ENCODE measurements at places on chromosomes 7 and 10.
A peak's percentile ranks its signal among the peaks of the same experiment; 100 is the strongest.

GRCh38 chr10:112875476-112876267 is 74.4 kb upstream of the TCF7L2 start:
- no peak for DNase-seq

DNA sequence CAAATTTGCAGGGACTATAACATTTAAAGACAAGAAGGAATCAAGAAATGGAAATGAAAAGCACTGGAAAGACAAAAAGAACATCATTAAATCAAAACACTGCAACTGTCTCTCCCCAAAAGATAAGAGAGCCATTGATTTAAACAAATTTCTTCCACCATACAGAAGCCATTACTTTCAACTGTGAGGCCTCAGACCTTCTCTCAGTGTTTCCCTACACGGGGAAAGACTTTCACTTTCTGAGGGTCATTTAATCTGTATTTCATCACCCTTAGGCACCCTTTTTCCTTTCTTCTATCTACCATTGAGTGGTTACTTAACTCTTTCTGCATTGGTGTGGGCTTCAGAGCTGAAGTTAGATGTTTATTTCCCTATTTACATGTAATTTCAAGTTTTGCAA is 47.5 kb downstream of the CCDC172 start:
- DNase-seq = no peak

- peak; percentile 30 for DNase-seq
These were observed 107.3 kb upstream of the NANOS1 start for GRCh38 chr10:118922226-118922625.

DNA sequence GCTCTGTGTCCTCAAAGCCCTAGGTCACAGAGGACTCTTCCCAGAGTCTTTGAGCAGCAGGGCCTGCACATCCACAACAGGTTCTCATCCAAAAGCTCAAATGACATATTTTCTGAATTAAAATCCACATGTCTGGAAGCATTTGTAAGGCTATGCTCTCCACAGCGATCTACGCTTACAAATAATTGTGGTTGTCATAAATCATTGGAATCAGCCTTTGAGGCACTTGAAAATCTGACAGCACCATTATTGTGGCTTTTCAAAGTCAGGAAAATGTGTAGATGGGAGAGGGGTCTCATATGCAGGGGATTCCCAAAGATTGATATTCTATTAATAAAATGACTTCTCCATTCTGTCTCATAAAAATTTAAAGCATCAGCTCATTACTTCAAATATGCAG is 16.3 kb downstream of the GPR26 start:
- DNase-seq = no peak

DNA sequence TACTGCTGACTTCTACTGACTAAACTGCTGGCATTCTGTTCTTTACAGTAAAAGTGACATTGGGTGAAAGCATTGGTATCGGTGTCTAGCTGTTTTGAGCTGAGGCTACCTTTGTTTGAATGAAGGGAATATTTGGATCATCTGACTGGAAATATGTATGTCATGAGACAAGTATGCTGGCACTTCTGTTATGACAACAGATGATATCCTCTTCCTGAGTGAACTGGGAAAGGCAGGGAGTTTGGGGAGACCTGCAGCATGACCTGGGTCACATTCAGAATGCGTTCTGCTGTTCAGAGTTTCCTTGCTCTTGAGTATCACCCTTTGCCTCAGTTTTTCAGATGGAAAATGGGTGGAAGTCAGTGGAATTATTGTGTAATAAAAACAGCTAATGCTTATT is 81.8 kb downstream of the PLCE1 start:
- DNase-seq = no peak

DNA sequence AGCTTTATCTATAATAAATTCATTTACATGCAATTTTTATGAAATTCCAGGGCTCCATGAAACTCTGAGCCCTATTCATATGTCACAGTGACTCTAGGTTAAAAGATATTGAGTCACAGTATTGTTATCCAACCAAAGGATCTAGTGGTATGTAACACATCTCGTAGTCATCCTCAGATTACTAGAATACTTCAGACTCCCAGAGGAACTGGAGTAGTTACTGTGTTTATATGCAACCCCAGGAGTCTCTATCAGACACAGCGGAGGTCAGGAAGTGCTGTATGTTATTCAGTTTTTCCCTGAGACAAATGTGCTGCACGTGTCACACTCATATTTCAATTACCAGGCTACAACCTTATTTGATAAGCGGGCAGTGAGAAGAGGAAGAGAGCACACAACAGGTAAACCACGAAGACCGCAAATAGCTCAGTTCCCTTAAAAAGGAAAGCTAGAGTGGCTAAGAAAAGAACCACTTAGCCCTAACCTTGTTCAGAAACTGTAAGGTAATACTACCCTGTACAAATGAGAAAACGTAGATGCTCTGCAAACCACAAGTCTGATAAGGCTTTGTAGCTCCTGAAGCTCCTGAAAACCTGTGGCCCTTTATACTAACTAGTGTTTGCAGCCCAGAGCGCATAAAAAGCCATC is 114.0 kb upstream of the CNTNAP2 start:
- DNase-seq = no peak

- no peak for DNase-seq
These were observed 28.7 kb upstream of the PDCD4 start for GRCh38 chr10:110843031-110843430.

GRCh38 chr7:106050002-106050745 is 61.9 kb downstream of the SYPL1 start:
- DNase-seq = no peak

- DNase-seq = peak; percentile 60
These were observed 757 bp upstream of the PALS2 start for GRCh38 chr7:24572393-24572996.

- no peak for DNase-seq
These were observed 24.5 kb downstream of the AVL9 start for GRCh38 chr7:32519763-32520162.

- DNase-seq = peak; percentile 81
These were observed 70.5 kb downstream of the ZMIZ1 start for GRCh38 chr10:79139124-79139835.

GRCh38 chr7:51428217-51428887 is 111.7 kb upstream of the COBL start:
- DNase-seq = no peak

GRCh38 chr7:145269418-145270161 is 433.7 kb upstream of the TPK1 start:
- no peak for DNase-seq

GRCh38 chr7:44974549-44974948 is 4.3 kb downstream of the MYO1G start:
- DNase-seq = no peak

- DNase-seq = no peak
These were observed 40.7 kb upstream of the AP5Z1 start for GRCh38 chr7:4734587-4735345.

- no peak for DNase-seq
These were observed 105.1 kb upstream of the ADCY1 start for GRCh38 chr7:45469103-45469502.

DNA sequence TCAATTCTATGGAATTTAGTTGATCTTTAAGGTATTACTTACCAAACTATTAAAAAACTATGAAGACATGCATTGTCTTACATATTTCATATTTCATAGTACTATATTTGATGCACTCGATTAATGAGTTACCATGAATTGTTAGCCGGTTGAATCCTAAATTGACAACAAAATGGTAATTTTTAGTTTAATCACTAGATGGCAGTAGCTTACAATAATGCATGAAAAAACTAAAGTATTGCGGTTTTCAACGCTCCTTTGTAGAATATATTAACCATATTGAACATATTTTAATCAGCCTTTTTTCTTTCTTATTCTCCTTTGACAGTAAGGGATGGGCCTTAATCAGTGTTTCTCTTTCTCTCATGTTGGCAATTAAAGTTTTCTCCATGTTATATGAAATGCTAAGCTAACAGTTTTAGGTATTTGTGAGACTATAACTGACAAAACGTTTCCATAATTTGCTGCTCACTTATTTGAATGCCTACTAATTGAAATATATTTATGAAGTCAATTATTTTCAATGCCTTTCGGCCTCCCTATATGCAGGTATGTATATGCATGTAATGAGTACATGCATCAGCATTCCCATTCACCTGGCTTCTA is 48.5 kb upstream of the ARL4A start:
- no peak for DNase-seq

Measured in right hindlimb (tissue), 1 donor.